Hematopoietic multipotent progenitor cell treated with erythropoietin and hydrocortisone succinate and interleukin-3 and kit ligand, for 4 days (in vitro differentiated cells): ENCODE measurements at places on chromosomes 4 and X.

- peak; percentile 62 for DNase-seq
Measured at GRCh38 chr4:1043651-1044468, 32.4 kb downstream of the FGFRL1 start.

DNA sequence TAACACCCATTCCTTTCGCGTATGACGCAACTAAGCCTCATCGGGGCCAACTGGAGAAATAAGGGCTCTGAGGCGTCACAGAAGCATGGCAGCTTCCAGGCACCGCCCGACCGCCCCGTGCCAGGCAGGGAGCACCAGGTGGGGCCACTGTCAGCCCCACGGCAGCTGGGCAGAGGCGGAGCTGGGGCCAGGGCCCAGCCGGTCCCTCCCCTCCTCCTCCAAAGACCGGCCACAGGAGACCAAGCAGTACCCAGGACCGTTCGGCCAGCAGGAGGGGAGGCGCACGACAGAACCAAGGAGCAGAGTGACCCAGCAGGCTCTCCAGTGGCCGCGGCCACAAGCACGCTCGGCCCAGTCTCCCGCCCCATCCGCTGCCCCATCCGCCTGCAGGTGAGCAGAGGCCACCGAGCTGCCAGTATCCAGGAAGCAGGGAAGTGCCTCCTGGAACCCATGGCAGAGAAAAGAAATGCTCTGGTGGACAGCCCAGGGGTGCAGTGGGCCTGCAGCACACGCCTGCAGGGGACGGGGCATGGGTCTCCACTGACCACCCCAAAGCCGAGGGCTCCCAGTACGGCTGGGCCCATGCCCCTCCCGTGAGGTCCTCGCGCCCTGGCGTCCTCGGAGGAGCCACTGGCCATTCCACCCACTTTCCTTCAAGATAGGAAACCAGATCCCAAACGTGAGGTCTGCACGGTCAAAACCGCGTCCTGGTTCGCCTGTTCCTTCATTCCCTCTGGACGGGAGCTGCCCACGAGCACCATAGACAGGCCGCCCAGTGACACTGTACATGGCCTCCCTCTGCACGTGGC is 9.6 kb downstream of the CTBP1 start:
- DNase-seq: no peak

DNA sequence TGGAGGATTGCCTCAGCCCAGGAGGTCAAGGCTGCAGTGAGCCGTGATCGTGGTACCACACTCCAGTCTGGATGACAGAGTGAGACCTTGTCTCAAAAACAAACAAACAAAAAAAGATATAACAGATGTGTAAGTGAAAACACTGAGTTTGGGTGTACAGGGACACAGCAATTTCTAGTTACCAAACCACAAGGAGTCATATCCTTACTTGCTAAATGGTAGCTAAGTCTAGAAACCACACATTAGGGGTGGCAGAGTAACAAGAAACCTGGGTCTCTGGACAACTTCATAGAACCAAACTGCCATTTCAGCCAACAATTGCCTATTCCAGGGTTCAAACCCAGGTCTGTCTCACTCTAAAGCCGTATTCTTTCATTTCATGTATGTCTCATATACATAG is 20.8 kb downstream of the PPEF2 start:
- no peak for DNase-seq

- DNase-seq: no peak
Measured at GRCh38 chr4:76563454-76564122, 128.6 kb downstream of the SHROOM3 start.

- DNase-seq: no peak
Measured at GRCh38 chrX:12961196-12961718, 13.7 kb upstream of the TMSB4X start.

DNA sequence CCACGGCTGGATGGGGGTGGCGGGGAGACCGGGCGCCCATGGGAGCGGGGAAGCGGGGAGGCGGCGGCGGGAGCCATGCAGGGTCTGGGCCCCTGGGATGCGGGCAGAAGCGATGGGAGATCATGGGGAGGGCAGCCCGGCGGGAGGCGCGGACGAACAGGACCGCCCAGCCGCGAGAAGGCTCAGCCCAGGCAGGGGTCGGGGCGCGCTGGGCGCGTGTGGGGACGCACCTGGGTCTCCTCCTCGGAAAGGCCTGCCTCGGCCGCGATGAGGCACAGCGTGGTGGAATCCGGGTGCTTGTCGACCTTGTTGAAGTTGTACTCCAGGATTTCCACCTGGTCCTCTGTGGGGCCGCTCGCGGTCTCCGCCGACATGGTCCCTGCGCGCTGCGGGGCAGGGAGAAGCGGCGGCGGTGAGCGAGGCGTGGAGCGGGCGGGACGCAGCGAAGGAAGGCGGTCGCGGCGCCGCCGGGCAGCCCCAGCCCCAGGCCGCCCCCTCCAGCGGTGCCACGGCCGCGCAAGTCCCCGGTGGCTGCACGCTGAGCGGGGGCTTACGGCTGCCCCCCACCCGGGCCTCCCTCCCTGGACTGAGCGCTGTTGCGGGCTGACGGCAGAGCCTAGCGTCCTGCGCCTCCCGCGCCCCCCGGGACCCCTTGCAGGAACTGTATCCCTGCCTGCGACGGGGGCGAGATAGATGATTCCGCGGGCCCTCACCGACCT is 25.3 kb downstream of the HOPX start:
- peak; percentile 22 for DNase-seq

- peak; percentile 17 for DNase-seq
Measured at GRCh38 chrX:7574325-7574724, 268.6 kb upstream of the VCX start.

DNA sequence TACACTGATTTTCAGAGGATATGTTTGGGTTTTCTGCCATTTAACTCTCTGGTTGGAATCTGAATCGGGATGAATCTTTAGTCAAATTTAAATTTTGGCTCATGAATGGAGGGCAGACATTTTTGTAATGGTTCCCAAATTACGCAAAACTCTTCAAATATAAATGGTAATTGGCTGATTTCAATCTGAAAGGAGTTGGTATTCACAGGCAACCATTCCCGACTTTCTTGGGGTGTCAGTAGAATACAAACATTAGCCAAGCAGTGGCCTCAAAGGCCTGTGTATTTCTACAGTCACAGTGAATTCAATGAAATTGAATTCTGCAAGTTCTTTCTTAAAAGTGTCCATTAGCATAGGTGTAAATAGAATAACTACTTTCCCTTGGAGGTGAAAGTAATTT is 668.8 kb upstream of the PRKX start:
- DNase-seq: no peak

DNA sequence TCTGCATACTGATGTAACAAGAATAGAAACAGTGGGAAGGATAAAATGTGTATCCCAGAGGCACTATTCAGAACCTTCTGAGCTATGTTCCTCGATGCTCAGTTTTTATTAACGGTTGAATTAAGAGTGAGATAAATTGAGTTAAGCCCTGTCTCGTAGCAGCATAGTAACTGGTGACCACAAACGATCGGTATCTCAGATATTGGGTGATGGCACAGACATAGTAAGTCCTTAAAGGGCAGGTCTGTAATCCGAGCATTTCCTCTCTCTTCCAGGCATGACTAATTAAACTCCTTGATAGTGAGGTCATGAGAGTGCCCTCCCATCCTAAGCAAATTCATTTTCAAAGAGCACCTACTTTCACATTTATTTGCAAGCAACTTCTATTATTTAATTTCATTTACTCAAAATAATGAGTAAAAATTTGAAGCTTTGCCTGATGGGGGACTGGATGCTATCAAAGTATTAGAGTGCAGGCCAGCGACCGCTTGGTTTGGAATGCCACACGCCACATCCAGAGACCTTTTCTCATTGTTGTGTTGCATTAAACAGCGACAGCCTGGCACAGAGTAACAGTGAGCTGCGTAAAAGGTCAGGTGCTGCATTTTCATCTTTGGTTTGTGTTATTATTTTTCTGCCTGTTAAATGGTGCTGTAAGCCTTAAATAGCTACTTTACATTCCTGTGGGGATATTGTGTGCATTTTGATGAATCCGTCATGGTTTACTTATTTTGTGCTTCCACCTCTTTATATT is 101.9 kb downstream of the PCDH7 start:
- DNase-seq: no peak

- DNase-seq: no peak
Measured at GRCh38 chr4:1611501-1611870, 72.6 kb downstream of the FAM53A start.

GRCh38 chr4:157934151-157934550 is 238.7 kb downstream of the GASK1B start:
- DNase-seq: no peak

- no peak for DNase-seq
Measured at GRCh38 chr4:76527666-76528065, 92.6 kb downstream of the SHROOM3 start.

- no peak for DNase-seq
Measured at GRCh38 chrX:71067712-71068043, 456 bp downstream of the SNX12 start.

DNA sequence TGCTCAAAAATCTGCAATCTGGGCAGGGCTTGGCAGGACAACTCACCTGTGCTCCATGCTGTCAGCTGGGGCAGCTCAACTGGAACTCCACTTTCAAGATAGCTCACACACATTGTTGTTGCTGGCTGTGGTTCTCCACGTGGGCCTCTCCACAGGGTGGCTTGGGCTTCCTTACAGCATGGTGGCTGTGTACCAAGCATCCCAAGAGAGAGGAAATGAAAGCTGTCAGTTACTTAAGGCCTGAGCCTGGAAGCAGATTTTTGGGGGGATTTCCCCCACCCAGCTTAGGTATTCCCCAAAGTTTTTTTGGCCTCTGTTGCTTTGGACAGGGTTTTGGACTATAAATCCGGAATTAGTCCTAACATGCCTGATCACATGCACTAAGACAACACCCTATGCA is 81.0 kb downstream of the BCOR start:
- DNase-seq: no peak

GRCh38 chr4:16222957-16223527 is 3.2 kb downstream of the TAPT1 start:
- peak; percentile 44 for DNase-seq

DNA sequence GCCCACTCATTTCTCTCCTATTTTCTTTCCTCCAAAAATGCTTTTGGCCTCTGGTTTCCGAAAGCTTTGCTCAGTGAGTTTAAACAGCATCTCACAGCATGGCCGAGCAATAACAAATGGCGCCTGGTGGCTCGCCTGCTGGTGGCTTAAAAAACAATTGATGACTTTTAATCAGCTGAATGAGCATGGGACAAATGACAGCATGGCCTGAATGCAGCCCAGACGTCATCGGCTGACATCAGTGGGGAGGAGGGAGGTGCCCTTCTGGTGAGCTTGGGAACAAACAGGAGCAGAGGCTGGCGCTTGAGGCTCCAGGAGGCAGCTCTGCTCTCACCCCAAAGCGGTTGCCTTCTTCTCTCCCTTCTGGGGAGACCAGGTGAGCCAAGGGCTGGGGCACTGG is 286.4 kb downstream of the BCOR start:
- no peak for DNase-seq

- no peak for DNase-seq
Measured at GRCh38 chr4:183492791-183493222, 12.1 kb upstream of the ING2 start.
